Upper lobe of right lung (tissue), 1 donor: ENCODE measurements at places on chromosomes 1 and 21. TPM values are rescaled to one million over a fixed set of nuclear protein-coding genes. Genes with fewer than 3 reads are reported as not detected.

GRCh38 chr1:34529935-34530859 is 224.7 kb upstream of the GJB5 start:
- no peaks in the 10 kb centered on the region for H3K4me1 ChIP-seq
- no peak for DNase-seq
- no peaks in the 10 kb centered on the region for H3K27me3 ChIP-seq
- no peak overlapping the region for H3K27ac ChIP-seq

GRCh38 chr1:183063349-183063748 is 40.1 kb downstream of the LAMC1 start:
- no peaks in the 10 kb centered on the region for H3K36me3 ChIP-seq
- H3K4me3 ChIP-seq = no peak overlapping the region
- no peak overlapping the region for H3K27ac ChIP-seq
- no peaks in the 10 kb centered on the region for H3K27me3 ChIP-seq
- peaks cover 8% of the 10 kb centered on the region for H3K4me1 ChIP-seq

GRCh38 chr1:245246433-245246832 is 91.6 kb downstream of the KIF26B start:
- H3K4me1 ChIP-seq = no peaks in the 10 kb centered on the region
- no peak overlapping the region for H3K27ac ChIP-seq
- no peak overlapping the region for H3K4me3 ChIP-seq
- no peak for DNase-seq
- no peaks in the 10 kb centered on the region for H3K27me3 ChIP-seq
- H3K36me3 ChIP-seq = no peaks in the 10 kb centered on the region

- no peaks in the 10 kb centered on the region for H3K36me3 ChIP-seq
- no peak overlapping the region for H3K4me3 ChIP-seq
- no peaks in the 10 kb centered on the region for H3K4me1 ChIP-seq
- no peaks in the 10 kb centered on the region for H3K27me3 ChIP-seq
- H3K27ac ChIP-seq = no peak overlapping the region
- DNase-seq = no peak
These were observed 2.1 kb upstream of the TMCO2 start for GRCh38 chr1:40245686-40246085.

Gene GRIK3
- total RNA-seq = not detected

Gene CFHR2
- not detected for total RNA-seq

DNA sequence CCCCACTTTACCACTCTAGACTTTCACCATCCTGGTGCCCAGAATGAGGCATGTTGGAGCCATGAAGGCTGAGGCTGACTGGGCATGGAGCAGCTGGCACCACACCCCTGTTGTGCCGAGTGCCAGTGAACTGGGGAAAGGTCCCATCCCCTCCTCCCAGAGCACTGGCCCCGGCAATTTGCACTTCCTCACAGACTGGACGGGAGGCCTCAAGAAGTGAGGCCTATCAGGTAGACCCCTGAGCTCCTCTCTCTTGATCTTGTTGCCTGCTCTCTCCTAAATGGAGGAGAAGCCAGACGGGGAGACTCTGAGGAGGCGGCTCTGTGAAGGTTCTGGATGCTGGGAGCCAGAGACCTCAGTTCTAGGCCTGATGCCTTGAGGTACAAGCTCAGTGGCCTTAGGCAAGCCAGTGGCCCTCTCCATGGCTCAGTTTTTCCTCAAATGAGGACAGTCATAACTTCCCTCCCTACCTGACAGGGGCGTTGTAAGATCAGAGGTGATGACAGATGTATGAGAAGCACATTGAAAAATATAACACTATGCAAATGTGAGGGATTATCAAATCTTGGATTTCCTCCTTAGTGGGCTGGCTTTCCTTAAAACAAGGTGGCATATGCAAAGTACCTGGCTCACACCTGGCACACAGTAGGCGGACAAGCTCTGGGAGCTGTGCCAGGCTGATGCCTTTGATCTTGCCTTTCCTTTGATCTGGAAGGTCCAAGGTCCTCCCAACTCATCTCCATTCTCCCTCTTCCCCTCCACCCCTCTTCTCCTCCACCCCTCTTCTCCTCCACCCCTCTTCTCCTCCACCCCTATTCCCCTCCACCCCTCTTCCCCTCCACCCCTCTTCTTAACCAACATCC is 6.7 kb downstream of the GRHL3 start:
- H3K36me3 ChIP-seq = no peaks in the 10 kb centered on the region
- no peak for DNase-seq
- H3K4me1 ChIP-seq = no peaks in the 10 kb centered on the region
- no peak overlapping the region for H3K27ac ChIP-seq
- peaks cover 3% of the 10 kb centered on the region for H3K27me3 ChIP-seq

GRCh38 chr1:71650119-71650518 is 569.3 kb upstream of the ZRANB2 start:
- H3K36me3 ChIP-seq = no peaks in the 10 kb centered on the region
- no peak for DNase-seq
- no peak overlapping the region for H3K27ac ChIP-seq
- H3K27me3 ChIP-seq = no peaks in the 10 kb centered on the region
- H3K4me1 ChIP-seq = no peaks in the 10 kb centered on the region

Gene CRNN
- not detected for total RNA-seq

Gene OVAAL
- total RNA-seq = not detected

- H3K4me3 ChIP-seq = peak overlapping the region; percentile 28
- H3K27me3 ChIP-seq = no peaks in the 10 kb centered on the region
- peak; percentile 64 for DNase-seq
- no peaks in the 10 kb centered on the region for H3K36me3 ChIP-seq
- H3K4me1 ChIP-seq = peaks cover 5% of the 10 kb centered on the region
- H3K27ac ChIP-seq = peak overlapping the region; percentile 68
These were observed 3.9 kb upstream of the ATP1B1 start for GRCh38 chr1:169102567-169102966.

GRCh38 chr1:12203216-12204007 is 26.4 kb upstream of the VPS13D start:
- no peak for DNase-seq
- peaks cover 36% of the 10 kb centered on the region for H3K36me3 ChIP-seq
- H3K27ac ChIP-seq = no peak overlapping the region
- no peaks in the 10 kb centered on the region for H3K4me1 ChIP-seq

DNA sequence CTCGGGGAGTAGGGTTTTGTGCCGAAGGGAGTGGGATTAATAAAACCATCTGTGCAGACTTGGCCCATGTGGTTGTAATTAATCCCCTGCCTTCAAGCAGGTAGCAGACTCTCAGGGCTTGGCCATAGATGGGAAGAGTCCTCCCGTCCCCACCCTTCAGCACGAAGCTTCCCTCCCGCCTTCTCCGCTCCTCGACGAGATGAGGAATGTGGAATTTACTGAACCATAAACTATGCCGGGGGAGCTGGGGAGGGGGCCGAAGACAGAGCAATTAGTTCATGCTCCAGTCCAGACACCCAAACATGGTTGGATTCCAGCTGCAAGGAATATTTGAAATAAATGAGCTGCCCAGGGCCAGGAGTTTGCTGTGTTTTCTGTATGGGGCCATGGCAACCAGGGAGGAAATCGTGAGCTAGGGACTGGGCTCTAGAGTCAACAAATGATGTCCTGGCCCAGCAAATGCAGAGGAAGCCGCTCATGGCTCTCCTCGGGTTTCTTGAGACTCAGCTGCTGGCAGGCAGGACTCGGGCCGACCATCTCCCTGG is 78.8 kb downstream of the SPSB1 start:
- H3K4me1 ChIP-seq = peaks cover 29% of the 10 kb centered on the region
- H3K36me3 ChIP-seq = peaks cover 15% of the 10 kb centered on the region
- peak overlapping the region; percentile 51 for H3K27ac ChIP-seq
- no peak overlapping the region for H3K4me3 ChIP-seq
- no peak for DNase-seq
- no peaks in the 10 kb centered on the region for H3K27me3 ChIP-seq

Gene FCRL6
- total RNA-seq = 3.2 TPM

DNA sequence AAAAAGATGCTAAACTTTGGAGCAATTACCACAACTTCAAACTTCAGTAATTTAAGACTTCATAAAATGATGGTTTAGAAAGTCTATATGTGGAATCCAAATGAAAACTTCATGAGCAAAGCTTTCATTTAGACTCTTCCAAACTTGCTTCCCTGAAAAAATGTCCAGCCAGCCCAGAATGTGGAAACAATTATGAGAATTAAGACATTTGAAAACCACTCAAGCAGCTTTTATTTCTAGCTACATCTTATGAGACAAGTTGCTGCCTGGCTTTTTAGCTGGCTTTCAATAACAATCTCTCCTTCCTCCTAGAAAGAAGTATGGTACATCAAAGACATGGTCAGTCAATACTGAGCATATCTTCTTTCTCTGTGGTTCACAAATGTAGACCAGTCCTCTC is 21.8 kb downstream of the LPAR3 start:
- H3K27me3 ChIP-seq = no peaks in the 10 kb centered on the region
- no peaks in the 10 kb centered on the region for H3K4me1 ChIP-seq
- no peaks in the 10 kb centered on the region for H3K36me3 ChIP-seq
- no peak overlapping the region for H3K4me3 ChIP-seq

Gene KIF2C
- total RNA-seq = 0.93 TPM

DNA sequence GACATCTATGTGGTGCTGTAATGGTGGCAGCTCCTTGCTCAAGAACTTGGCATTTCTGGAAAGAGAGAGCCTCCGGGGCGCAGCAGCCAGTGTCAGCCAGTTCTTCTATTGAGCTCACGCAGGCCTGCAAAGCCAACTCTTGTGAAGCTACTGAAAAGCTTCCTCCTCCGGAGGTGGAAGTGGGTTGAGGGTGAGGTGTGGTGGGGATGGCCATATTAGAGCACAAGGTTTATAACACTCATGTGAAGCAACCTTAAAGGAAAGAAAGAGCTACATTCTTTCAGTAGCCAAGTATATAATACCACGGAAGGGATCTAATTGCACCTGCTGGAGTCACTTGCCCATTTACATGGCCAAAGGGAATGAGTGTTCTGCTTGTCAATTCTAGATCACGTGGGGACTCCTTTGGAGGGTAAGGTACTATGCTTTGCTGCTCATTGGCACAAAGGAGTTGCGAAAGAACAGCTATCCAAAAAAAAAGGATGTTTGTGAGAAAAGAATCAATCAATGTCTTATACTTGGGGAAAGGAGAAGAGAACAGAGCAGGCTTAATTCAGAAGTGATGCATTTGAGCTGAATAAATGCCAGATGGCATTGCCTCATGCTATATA is 18.3 kb upstream of the MAP10 start:
- no peaks in the 10 kb centered on the region for H3K27me3 ChIP-seq
- H3K27ac ChIP-seq = no peak overlapping the region
- H3K4me1 ChIP-seq = no peaks in the 10 kb centered on the region
- no peaks in the 10 kb centered on the region for H3K36me3 ChIP-seq

DNA sequence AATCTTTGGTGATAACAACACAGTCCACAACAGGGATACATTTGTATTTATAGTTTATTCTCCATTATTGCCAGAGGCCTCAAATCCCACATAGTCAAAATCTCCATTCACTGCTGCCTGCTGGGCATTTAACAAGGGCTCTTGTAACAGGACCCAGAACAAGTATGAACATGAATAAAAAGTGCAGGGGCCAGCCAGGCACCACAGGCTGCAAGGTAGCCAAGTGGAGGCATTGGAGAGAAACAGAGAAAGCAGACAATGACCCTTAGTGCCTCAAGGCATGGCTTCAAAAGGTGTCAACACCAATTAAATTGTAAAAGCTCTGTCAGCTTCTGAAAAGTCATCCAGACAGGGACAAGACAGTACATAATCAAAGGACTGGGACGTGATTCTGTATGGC is 116.8 kb downstream of the ATP6V1G3 start:
- no peak overlapping the region for H3K4me3 ChIP-seq
- no peaks in the 10 kb centered on the region for H3K36me3 ChIP-seq
- no peaks in the 10 kb centered on the region for H3K27me3 ChIP-seq
- no peaks in the 10 kb centered on the region for H3K4me1 ChIP-seq
- no peak overlapping the region for H3K27ac ChIP-seq
- DNase-seq = no peak

Gene TGFB2
- total RNA-seq = 19.8 TPM

Gene C1QA
- total RNA-seq = 521 TPM

Gene C1orf94
- not detected for total RNA-seq

Gene CLCA1
- total RNA-seq = not detected

DNA sequence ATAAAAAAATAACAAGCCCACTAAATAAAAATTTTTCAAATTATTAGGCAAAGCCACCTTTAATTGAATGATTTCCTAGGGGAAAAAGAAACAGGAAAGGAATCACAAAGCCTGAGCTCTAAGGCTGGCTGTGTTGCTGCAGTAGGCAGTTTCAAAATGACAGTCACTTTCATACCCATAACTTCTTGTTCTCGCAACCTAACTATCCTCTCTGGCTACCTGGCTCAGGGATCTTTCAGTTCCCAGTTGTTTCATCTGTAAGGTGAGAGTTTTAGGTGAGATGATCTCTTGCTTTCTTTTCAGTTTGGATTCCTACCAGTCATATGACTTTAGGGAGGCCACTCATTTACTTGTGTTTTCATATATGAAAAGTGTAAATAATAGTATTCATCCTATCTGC is 226.1 kb downstream of the ASTN1 start:
- no peak overlapping the region for H3K4me3 ChIP-seq
- H3K27ac ChIP-seq = no peak overlapping the region
- no peaks in the 10 kb centered on the region for H3K4me1 ChIP-seq
- H3K36me3 ChIP-seq = no peaks in the 10 kb centered on the region

- H3K36me3 ChIP-seq = no peaks in the 10 kb centered on the region
- no peaks in the 10 kb centered on the region for H3K27me3 ChIP-seq
- no peak overlapping the region for H3K27ac ChIP-seq
- DNase-seq = no peak
These were observed 30.9 kb downstream of the PADI4 start for GRCh38 chr1:17338706-17339493.

Gene LINGO4
- total RNA-seq = 0.29 TPM

DNA sequence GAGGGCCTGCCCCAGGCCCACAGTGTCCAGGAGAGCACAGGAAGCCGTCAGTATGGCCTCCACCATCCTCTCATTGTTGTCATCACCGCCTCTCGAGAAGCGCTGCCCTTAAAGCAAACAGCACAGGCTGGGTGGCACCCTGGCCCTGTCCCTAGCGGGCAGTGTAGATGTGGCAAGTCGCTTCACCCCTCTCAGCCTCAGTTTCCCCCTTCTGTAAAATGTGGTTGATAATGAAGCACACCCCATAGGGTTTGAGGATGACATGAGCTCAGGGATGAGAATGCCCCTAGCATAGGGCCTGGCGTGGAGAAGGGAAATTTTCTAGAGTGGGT is 13.4 kb downstream of the PLA2G2F start:
- H3K4me1 ChIP-seq = peaks cover 24% of the 10 kb centered on the region
- no peak for DNase-seq
- H3K4me3 ChIP-seq = no peak overlapping the region
- H3K36me3 ChIP-seq = no peaks in the 10 kb centered on the region
- peak overlapping the region; percentile 70 for H3K27ac ChIP-seq
- H3K27me3 ChIP-seq = no peaks in the 10 kb centered on the region

GRCh38 chr1:58454807-58455206 is 91.7 kb downstream of the OMA1 start:
- no peaks in the 10 kb centered on the region for H3K27me3 ChIP-seq
- H3K36me3 ChIP-seq = no peaks in the 10 kb centered on the region
- no peak overlapping the region for H3K27ac ChIP-seq
- no peaks in the 10 kb centered on the region for H3K4me1 ChIP-seq
- H3K4me3 ChIP-seq = no peak overlapping the region

GRCh38 chr1:217875229-217875628 is 244.1 kb downstream of the SPATA17 start:
- H3K27ac ChIP-seq = no peak overlapping the region
- H3K4me1 ChIP-seq = no peaks in the 10 kb centered on the region

GRCh38 chr21:44454747-44455523 is at the start of gene LRRC3:
LRRC3 (plus strand) TSS chr21:44455510; CDS start chr21:44456645, 1,135 bp downstream.
- no peaks in the 10 kb centered on the region for H3K36me3 ChIP-seq
- peaks cover 6% of the 10 kb centered on the region for H3K4me1 ChIP-seq
- H3K27me3 ChIP-seq = peaks cover 1% of the 10 kb centered on the region
- H3K4me3 ChIP-seq = peak within 1 kb of the TSS; percentile 65
- H3K27ac ChIP-seq = no peak within 1 kb of the TSS

- no peaks in the 10 kb centered on the region for H3K4me1 ChIP-seq
- no peak overlapping the region for H3K4me3 ChIP-seq
- H3K27ac ChIP-seq = no peak overlapping the region
- no peak for DNase-seq
- no peaks in the 10 kb centered on the region for H3K36me3 ChIP-seq
These were observed 12.0 kb upstream of the FCAMR start for GRCh38 chr1:206982216-206982615.

Gene LZIC
- total RNA-seq = 29.1 TPM
